GOT3 (cell line): ENCODE measurements at places on chromosomes 2 and 18.

GRCh38 chr2:231088754-231089153 is 32.1 kb downstream of the PSMD1 start:
- DNase-seq: no peak

GRCh38 chr18:48531908-48532307 is 6.9 kb upstream of the CTIF start:
- DNase-seq: no peak

- no peak for DNase-seq
Measured at GRCh38 chr2:168564641-168565040, 108.6 kb downstream of the CERS6 start.

DNA sequence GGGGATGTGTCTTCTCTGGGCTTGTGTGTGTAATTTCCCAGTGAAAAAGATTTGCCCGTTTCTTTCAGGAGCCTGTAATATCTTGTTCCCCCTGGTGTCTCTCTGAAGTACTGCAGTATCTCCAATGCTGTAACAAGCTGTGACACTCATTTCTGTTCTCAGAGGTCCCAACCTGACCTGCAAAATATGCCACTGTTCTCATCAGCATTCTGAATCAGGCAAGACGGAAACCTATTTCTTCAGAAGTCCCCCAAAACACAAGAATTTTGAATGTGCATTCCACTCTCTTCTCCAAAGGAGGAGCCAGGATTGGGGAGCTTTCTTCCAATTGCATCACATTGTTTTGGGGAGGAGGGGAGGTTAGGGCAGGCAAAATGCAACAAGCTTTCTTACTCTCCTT is 77.0 kb upstream of the CNGA3 start:
- DNase-seq: no peak

- no peak for DNase-seq
Measured at GRCh38 chr18:11155034-11155759, 5.8 kb upstream of the PIEZO2 start.

DNA sequence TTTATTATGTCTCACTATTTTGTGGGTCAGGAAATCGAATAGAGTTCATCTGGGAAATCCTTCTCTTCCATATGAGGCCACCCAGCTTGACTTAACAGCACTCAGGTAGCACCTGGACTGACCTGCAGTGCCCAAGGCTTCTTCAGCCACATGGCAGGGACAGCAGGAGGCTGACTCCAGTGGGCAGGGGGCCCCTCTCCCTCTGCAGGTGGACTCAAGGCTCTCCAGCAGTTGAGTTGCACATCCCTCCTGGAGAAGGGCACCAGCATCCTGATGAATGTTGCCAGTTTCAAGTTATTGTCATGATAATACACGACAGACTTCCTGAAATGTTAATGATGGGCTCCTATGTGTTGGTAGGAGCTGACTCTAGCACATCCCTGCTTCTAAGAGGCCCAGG is 338.1 kb upstream of the RAB6C start:
- DNase-seq: no peak

DNA sequence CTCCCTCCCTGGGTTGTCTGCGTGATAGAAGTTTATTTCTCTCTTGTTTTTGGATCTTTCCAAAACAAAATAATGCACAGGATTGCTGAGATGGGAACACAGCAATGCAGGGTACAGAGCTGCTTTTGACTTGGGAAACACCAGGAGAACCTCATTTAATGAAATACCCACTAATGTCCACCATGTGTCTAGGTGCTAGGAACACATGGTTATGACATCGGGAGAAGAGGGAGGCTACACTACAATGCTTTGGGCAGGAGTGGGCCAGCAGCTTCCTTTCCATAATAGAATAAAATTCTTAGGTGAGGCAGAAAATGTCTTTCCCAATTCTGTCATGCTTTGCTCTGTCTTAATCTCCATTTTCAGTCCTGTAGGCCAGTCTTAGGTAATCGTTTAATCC is 29.2 kb upstream of the KCNF1 start:
- DNase-seq: no peak

GRCh38 chr2:46970334-46971288 is 55.0 kb upstream of the MCFD2 start:
- DNase-seq: no peak

- no peak for DNase-seq
Measured at GRCh38 chr18:3725115-3725514, 275.1 kb downstream of the TGIF1 start.

- no peak for DNase-seq
Measured at GRCh38 chr18:74773171-74773624, 175.5 kb downstream of the ZNF407 start.

GRCh38 chr18:61714421-61714820 is 178.4 kb downstream of the RNF152 start:
- no peak for DNase-seq

DNA sequence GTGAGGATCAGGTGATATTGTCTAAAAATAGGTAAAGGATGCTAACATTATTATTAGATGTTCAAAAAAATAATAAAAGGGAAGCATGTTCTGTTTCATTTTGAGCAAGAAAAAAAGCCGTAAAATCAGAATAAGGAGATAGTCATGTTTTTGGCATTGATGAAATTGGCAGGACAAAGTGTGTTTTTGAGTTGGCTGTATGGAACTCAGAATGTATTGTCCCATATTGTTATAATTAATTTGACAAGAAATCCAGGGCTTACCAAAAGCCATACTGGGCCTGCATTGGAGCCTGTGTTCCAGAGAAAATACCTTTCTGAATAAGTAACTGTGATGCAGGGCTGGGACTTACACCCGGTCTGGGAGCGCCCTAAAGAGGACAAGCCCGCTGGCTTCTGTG is 232.0 kb downstream of the AGAP1 start:
- no peak for DNase-seq

DNA sequence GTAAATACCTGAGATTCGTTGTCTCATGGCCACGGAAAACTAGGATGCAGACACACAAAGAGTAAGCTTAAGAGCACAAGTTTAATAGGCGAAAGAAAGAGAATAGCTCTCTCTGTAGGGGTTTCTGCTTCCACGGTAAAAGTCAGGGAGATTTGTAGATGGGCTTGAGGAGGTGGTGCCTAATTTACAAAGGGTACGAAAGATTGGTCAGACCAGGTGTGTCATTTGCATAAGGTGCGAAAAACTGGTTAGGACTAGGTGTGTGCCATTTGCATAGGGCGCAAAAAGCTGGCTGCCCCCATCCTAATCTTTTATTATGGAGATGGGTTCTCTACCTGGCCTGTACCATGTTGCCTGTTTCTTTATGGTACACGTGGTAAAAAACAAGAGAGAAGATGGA is 170.5 kb upstream of the DOK6 start:
- no peak for DNase-seq

GRCh38 chr2:153072077-153072476 is 353.7 kb downstream of the ARL6IP6 start:
- DNase-seq: no peak

- DNase-seq: no peak
Measured at GRCh38 chr2:27723372-27724144, 48.0 kb upstream of the MRPL33 start.

DNA sequence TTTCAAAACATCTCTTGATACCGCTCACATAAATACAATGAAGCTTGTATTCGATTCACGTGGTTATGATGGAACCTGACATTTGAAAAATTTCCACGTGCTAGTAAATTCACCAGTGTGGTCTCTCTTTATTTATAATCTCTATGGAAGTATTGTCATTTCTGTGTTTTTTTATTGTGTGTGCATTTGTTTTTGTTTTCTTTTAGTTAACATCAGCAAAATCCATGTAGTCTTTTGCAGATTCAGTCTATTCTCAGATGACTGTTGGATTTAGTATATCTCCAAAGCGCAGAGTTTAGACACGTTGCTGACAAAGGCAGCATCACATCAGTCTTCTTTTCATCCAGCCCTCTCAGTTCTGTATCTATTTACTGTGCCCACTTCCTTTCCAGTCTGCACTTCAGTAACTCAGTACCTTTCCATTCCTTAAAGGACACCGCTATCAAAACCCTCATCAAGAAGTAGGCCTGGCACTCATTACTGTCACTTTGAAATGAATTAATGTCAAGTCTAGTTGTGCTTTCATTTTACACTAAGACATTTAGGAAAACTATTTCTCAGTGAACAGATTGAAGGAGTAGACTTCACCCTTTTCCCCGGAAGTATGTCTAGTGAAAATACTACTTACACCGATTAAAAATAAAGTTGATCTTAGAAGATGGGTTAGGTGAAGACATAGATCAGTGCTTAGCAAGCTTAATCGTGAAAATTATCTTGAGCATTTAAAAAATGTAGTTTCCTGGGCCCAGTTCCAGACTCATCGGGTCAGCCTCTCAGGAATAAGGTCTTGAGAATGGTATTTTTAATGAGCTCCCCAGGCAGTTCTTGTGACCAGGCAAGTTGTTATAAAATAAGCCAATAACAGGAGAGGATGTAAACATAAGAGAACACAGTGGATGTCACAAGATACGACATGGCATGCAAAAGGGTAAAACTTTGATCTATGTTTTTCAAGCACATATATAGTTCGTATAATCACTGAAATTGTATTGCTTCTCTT is 506.8 kb upstream of the ZEB2 start:
- no peak for DNase-seq

DNA sequence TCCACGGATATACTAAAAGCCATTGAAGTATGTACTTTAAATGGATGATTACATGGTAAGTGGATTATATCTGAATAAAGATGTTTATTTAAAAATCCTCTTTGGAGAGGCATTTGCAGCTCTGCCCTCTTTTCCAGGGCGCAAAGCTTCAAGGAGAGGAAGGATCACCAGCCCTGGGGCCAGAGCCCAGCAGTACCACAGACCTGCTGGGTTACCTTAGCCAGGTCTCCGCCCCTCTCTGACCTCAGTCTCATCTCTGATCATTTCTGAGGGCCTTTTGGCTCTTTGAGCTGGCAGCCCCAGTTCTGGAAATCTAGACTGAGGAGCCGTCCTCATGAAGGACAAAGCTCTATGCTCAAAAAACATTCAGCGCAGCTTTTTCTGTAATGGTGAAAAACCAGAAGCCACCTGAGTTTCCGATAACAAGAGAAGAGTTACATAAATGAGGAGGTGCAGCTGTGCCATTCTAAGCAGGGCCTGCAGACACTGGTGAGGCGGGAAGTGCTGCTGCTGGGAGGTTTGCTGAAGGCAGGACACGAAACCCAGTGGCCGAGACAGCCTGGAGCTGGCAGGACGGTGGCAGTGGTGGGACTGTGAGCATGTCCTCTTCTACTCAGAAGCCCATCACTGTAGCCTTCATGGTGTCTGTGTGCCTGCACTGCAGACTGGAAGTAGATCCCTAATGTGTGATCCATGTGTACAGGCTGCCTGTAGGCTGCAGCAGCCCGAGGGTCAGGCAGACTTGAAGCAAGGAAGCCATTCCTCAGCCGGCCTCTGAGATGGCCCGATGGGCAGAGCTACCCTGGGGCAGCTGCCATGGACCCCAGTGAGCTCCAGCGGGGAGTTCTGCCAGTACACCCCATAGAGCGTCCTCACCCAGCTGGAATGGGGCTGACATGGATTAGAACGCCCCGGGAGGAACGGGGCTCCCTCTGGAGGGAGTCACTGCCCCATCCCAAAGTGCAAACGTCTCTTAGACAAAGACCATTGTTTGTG is 27.7 kb downstream of the ADRA2B start:
- DNase-seq: no peak

DNA sequence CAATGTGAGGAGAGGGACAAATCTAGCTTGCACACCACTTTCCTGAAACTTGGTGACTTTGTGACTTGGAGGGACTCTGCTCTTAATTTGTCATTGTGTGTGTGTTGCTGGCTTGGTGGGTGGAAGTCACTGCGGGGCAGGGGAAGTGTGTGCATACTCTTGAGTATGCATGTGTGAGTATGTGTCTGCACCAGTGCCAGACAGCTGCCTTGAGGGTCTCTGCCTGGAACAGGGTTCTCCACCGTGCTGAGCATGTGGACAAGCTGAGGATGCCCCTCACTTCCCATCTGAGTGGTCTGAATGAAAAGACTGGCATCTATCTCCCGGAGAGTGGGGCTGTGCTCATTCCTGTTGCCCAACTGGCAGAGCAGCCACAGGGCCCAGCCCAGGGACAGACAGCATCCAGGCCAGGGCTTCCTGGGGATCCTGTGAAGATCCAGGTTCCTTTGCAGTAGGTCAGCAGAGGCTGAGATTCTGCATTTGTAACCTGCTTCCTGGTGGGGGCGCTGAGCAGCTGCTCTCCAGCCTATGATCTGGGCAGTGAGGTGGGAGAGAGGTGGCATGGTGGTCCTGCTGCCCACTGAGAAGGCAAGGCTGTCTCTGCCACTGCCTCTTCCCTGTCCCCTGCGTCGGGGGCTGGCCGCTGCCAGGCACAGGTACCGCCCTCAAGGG is 138.9 kb upstream of the HAAO start:
- no peak for DNase-seq

- DNase-seq: no peak
Measured at GRCh38 chr2:98637401-98638147, 29.2 kb downstream of the UNC50 start.

GRCh38 chr18:22238036-22238435 is 68.6 kb downstream of the GATA6 start:
- DNase-seq: no peak

GRCh38 chr2:159867567-159868361 is 69.8 kb upstream of the CD302 start:
- no peak for DNase-seq

- no peak for DNase-seq
Measured at GRCh38 chr2:118171546-118171945, 83.3 kb downstream of the INSIG2 start.

- DNase-seq: no peak
Measured at GRCh38 chr2:75828826-75829225, 118.1 kb upstream of the GCFC2 start.

DNA sequence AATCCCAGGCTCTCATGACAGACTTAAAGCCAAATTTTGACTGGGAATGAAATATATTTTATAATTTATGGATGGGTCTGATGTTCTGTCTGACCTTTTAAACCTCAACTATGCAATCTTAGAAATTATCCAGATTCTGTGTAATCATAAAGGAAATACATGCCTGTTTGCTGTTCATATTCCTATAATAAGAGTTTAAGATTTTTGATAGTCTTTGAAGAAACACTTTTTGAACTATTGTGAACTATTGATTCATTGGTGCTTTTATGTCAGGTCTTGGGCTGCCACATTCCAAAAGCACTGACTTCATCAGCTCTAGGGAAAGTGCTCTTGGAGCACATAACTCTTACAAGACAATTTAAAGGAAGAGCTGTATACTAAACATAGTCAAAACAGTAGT is 64.2 kb downstream of the CCDC150 start:
- DNase-seq: no peak

- no peak for DNase-seq
Measured at GRCh38 chr2:218982586-218983262, 2.3 kb downstream of the FEV start.

DNA sequence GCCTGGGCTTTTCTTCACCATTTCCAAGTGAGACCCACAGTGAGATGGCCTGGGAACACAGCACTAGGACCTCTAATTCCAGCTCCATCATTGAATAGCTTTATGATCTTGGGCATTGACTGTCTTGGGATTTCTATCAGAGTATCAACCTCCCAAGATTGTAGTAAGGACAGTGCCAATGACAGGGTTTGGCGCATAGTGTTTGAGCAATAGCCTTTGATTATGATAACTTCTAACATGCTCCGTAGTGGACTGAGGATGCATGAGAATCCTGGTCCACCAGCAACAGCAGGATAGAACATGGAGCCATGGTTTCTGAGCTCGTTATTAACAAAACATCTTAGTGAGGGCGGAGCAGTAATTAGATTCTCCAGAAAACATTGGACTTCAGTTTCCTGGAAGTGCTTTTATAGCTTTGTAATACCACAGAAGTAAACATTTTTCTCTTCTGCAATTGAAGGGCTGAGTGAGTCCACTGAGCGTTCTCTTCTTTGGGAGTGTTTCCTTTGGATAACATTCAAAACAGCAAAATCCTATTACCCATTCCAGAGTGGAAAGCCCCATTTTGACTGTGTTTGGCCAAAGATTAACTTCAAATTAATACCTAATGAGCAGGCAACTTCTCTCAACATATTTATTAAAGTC is 63.7 kb downstream of the IL1R2 start:
- DNase-seq: no peak
